AG20443 (cell line): ENCODE measurements at places on chromosomes 3 and 15.

DNA sequence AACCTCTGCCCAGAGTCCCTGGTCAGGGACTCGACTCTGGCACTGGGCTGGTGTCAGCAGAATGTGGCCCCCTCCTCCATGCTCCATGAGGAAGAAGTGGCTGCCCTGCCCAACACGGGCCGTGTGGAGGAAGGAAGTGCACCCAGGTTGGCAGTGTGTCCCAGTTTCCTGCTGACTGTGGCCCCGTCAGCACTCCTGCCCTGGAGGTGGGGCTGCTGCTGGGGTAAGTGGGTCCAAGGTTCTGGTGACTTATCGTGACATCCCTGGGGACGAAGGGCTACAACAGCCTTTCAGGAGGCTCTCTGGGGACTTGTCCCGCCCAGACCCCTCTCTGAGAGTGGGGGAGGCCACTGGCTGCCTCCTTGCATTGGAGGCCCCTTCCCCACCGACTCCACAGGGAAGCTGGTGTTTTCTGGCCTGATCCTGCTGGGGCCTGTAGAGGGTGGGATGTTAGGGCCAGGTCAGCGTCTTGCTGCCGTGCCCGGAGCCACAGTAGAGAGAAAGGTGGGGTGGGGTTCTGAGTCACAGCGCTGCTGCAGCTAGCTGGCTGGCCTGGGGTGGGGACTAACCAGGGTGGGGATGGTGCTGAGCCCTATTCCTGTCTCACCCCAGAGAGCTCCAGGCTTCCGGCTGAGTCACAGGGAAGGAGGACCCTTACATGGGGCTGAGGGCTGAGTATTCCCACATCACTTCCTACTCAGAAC is 10.5 kb downstream of the SEMA4B start:
- DNase-seq: no peak

GRCh38 chr3:122975163-122975923 is 52.2 kb downstream of the SEMA5B start:
- DNase-seq: peak; percentile 58

DNA sequence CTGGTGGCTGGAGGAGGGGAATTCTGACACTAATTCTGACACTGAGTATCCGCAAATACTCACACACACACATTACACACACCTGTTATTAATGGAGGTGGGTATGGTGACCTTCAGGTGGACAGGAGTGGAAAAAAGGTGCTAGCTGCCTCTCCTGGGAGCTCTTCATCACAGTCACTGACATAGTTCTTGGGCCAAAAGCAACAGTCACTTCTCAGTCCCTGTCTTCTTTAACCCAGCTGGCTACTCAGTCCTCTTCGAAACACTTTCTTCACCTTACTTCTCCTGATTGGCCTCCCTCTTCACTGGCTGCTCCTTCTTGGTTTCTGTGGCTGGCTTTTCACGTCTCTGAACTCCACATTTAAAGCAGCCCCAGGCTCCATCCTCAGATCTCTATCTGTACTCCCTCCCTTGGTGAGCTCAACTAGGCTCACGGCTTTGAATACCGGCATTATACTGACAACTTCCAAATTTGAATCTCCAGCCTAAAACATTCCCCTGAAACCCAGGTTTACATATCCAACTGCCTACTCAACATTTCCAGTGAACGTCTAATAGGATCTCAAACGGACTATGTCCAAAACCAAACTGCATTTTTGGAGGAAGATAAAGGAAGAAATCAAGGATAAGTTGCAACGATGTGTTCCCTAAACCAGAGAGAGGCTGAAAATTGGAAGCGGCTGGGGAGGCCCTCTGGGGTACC is 53.2 kb upstream of the HEG1 start:
- DNase-seq: no peak

- no peak for DNase-seq
Measured at GRCh38 chr15:80491163-80491847, 87.1 kb downstream of the ARNT2 start.

DNA sequence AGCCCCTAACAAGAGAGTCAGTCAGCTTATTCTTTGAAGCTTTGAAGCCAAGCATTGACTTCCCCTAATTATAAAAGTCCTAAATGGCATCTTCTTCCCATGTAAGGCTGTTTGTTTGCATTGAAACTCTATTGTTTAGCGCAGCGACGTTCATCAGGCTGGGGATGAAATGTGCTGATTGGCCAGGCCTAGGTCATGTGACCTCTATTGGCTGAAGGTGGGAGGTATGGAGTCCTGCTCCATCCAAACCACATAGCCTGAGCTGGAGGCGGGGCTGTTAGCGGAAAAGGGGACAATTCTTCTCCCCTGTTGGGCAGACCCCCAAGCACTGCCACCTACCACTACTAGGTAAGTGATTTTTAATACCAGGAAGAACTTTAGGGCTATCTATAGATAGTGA is 145.3 kb upstream of the PRR23C start:
- no peak for DNase-seq

DNA sequence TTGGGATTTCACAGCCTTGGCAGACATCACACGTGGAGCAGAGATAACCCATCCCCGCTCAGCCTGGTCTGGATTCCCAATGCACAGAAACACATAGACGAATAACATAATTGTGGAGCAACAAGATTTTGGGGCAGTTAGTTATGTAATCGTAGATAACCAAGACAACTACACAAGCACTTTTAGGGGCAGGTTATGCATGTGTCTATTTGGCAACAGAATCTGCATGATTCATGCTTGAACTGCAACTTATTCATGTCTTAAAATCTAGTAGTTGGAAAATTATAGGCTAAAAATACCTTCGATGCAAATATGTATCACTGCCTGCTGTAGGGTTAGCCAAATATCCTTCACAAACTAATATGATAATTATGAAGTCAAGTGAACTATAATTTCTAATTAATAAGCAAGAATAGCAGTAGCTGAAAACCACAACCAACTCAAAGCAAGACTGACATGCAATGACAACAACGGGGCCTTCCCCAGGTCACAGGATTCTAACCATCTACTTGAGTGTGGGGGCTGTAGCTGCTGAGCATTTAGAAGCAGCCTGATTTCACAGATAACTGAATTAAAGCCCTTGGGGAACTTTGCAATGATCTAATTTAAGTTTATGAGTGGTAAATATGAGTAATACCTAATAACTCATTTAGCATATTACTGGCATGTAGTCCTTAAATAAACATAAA is 31.1 kb downstream of the DGKG start:
- DNase-seq: no peak

DNA sequence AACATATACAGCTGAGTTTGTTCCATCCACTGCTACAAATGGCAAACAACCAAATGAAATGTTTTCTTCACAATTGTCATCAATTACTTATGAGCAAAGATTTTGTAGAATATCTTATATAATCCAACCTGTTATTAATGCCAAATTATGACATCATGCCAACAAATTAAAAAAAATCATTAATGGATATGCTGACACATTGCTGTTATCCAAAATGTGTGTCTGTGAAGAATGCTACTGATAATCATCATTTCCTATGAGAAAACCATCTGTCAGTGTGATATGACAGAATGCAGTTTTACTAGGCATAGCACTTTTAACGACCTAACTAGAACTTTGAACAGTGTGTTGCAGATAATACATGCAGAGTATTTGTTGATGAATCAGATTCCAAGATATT is 556.5 kb upstream of the KCNMB2 start:
- DNase-seq: no peak

- DNase-seq: no peak
Measured at GRCh38 chr3:159675285-159675684, 313.4 kb upstream of the IL12A start.

DNA sequence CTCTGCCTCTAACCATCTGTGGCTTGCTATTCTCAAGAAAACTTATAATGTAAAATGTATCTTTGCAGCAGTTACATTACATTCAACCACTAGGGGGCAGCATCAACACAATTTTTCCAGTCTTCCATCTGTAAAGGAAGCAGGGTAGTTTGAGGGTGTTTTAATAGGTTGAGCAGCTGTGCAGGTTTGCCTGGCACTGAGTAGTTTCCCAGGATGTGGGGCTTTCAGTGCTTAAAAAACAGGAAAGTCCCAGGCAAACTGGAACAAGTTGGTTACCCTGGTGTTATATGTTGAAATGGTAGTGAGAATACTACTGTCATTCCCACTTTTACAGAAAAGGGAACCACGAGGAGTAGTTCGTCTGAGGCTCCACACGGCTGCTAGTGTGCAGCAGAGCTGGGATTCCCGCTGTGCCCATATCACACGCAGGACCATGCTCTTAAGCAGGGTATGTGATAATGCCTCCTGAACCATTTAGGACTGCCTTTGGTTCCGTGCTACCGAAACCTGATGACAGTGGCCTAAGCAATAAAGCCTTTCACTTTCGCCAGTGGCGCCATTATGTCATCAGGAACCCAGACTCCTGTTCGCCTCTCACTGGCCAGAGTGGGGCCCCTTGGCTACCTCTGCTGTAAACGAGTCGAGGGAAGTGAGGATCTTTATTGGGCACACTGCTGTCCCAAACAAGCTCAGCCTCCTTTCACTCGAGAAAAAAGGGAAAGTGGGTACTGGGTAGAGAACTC is 64.7 kb upstream of the ZBTB38 start:
- peak; percentile 70 for DNase-seq

DNA sequence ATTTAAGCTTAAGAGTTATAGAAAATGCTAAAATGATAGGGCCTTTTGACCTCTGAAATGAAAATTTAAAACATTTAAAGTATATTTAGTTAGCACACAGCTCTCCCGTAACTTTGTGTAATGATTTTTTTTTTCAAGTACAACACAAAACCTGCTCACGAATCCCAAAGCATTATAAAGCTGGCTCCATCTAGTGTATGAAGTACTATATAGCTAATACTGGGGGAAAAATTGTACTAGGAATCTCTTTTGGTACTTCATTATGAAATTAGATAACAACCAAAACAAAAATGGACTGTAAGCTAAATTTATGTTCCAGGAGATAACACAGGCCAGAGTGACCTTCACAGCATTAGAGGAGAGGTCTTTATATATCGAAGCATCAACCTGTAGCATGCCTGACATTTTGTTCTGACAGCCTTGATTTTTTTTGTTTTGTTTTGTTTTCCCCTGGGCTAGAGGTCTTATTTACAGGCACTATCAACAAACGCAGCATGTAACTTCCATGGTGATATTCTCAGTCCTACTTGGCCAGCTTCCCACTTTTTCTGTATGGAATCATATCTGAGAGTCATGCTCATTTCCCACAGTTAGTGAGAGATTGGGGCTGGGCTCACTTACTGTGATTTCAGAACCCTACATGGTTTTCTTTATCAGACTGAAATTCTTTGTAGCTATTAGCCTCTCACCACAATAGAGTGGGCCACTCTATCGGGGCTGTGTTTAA is 116.3 kb downstream of the MITF start:
- DNase-seq: peak; percentile 30

DNA sequence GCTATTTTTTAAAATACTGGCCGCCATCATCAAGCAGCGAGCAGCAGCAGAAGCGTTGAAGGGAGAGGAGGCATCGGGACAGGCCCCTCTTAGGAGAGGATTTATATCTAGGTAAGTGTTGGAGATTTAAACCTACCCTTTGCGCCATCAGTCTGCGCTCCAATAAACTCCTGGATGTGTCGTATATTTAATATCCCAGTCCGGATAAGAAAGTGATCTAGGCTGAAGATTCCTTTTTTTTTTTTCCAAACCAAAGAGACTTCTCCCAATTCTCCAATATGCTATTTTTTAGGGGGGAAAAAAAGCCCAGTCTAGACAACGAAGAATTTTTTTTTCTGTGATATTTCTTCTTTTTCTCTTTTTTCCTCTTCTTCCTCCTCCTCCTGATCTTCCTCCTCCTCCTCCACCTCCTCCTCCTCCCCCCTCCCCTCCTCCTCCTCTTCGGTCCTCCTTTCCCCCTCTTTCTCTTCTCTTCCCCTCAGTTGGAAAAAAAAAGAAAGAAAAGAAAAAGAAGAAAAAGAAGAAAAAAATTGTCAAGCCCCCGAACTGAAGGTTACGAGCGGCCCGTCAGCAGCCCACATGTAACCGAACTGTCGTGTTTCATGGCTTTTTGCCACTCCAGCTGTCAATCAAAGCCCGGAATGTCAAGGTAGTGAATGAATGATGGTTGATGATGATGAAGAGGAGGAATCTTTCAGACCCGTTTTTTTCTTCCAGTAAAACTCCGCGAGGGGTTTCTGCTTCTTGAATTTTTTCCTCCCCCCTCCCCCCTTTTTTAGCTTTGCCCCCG is 835 bp downstream of the MEIS2 start:
- DNase-seq: peak; percentile 20

- no peak for DNase-seq
Measured at GRCh38 chr3:133007601-133008000, 30.6 kb upstream of the TMEM108 start.

DNA sequence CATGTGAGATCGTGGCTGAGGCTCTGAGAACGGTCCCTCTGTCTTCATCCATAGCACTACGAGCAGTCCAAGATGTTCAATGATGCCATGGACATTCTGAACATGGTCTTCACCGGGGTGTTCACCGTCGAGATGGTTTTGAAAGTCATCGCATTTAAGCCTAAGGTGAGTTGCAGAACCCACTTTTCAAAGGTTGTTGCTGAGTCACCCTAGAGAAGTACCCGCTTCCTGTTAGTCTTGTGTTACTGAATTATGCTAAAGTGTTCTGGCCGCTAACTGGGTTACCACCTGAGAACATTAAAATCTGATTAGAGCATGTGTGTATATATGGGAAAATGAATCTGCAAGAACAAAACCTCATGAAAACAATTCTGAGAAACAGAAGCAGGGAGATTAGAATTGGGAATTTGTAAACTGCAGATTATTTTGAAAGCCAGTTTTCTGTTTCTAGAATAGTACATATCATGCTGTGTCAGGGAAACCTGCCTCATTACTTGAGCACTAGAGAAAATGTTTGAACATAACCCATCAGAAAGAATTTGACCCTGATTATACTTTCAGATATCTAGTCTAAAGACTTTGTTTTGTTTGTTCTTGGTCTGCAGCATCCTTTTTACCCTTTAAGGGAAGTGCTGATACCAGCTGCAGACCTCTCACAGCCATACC is 92.6 kb downstream of the CHDH start:
- no peak for DNase-seq

GRCh38 chr3:188877381-188877780 is 294.4 kb upstream of the TPRG1 start:
- DNase-seq: no peak

- no peak for DNase-seq
Measured at GRCh38 chr3:136192831-136193230, 3.3 kb downstream of the MSL2 start.

GRCh38 chr15:40266828-40267304 is 16.0 kb downstream of the ANKRD63 start:
- peak; percentile 97 for DNase-seq

GRCh38 chr3:71238355-71238757 is 345.2 kb downstream of the FOXP1 start:
- no peak for DNase-seq

DNA sequence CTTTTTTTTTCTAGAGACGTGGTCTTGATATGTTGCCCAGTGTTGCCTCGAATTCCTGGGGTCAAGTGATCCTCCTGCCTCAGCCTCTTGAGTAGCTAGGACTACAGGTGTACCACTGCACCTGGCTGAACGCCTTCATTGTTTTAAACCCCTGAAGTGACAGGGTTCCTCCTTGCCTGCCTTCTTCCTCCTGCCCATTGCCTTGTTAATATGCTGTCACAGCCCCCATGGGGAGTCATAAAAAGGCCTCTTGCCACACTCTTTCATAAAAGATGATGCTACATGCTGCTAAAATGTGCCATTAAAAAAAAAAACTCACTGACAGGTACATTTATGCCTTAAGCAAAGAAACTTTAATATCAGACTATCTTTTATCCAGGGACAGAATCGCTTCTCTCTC is 116.8 kb upstream of the SKOR1 start:
- DNase-seq: no peak

GRCh38 chr3:4986175-4986781 is 7.0 kb downstream of the BHLHE40 start:
- DNase-seq: no peak
